Right renal cortex interstitium (tissue), 3 donors: ENCODE measurements at places on chromosomes 1 and 21.

DNA sequence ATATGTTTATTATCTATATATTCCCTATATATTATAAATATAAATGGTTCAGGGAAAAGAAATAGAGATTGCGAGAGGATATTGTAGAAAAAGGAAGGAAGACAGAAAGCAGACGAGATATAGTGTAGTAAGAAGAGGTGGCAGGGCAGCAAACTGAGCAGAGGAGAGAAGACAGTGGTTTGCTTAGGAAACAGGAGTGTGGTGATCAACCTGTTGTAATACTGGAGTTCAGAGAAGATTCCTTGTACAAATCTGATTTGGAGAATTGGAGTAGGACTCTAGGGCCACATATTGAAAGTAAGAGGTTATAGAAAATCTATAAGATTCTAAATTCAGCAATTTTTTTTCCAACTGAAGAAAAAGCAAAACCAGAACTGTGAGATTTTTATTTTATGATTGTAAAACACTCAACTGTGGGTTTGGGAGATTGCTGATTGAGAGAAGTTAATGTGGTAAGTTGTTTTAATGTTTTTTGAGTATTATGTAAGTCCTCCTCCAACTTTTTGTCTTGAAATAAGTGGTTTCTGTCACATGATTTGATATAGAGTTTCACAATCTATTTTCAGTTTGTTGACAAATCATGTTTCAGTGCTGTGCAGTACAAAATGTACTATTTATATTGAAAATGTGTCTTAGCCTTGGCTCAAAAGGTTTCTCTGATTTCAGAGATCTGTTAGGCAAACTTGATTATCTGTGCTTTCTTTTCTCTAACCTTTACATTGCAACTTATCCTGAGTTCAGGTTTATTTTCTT is 9.6 kb upstream of the AMY2B start:
- no peak for DNase-seq

DNA sequence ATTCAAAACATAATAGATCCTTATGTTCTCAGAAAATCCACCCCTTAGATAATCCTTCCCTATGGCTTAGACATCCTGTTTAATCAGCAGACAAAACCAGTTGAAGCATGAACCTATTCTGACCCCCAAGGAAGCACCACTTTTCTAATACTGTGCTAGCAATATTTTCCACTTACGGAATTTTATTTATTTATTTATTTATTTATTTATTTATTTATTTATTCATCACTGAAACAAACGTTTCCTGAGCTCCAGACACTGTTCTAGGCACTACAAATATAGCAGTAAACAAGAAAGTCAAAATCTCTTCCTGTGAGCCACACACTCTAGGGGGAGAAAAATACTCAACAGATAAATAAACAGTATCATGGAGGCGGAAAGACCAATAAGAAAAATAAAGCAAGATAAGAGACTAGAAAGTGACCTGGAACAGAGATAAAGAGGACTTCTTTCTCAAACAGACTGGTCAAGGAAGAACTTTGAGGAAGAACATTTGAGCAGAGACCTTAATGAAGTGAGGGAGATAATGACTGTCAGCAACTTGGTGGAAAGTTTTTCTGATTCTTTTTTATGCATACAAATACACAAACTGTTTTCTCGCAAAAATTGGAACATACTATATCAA is 145.5 kb upstream of the POGK start:
- no peak for DNase-seq

DNA sequence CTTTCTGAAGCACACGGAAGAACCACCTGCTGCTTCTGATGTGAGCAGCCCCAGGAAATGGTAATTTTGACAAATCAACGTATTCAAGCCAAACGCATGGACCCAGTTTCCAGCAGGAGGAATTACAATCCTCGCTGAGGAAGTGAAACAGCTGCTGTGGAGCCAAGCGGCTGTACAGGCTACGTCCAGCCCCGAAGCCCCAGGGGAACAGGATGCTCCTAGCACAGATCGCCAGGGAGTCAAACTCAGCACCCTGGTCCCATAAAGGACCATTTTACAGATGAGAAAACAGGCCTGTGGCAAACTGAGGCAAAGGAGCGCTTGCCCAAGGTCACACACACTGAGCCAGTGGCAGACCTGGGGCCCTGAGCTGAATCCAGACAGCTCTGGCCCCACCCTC is 108.0 kb downstream of the PTPRU start:
- DNase-seq, result no peak

- DNase-seq, result no peak
Observed at GRCh38 chr1:67566803-67567377, 118.1 kb upstream of the GADD45A start.

DNA sequence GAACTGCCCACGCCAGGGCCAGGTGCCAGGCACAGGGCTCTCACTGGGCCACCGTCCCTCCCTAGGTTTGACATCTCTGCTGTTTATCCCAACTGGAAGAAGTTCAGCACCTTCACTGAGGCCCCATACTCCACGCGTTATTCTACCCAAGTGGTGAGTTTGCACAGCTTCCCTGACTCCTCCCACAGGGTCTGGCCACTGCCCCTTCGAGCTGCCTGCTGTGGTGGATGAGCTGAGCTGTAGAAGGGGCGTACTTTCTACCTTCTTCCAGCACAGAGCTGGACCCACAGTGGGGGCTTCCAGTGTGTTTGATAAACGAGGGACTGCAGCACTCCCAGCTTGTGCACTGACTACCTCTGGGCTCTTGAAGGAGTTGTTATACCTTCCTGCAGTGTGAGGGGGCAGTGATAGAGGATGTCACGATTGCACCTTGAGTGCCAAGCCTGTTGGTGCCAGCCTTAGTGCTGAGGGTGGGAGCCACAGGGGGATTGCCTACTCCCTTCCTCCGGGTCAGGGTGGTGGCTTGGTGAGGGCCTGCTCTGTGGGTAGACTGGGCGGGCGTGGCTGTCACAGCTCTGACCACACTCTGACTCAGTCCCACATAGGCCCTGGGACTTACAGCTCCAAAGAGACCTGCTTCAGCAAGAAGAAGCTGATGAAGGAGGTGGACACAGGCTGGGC is 5.9 kb upstream of the TTC22 start:
- no peak for DNase-seq
